AG04449 (cell line): ENCODE measurements at places on chromosomes 5 and 9.

GRCh38 chr5:2357309-2357708, 394.2 kb downstream of the IRX2 start:
- DNase-seq, result no peak

- DNase-seq, result no peak
These were observed 7.7 kb downstream of the RALGDS start for GRCh38 chr9:133113163-133113948.

GRCh38 chr9:108565651-108566378, 290.0 kb downstream of the ACTL7B start:
- DNase-seq, result peak; percentile 45

GRCh38 chr5:79297661-79298060, 61.7 kb downstream of the JMY start:
- no peak for DNase-seq

GRCh38 chr5:138711811-138712210, 41.4 kb upstream of the CTNNA1 start:
- no peak for DNase-seq

DNA sequence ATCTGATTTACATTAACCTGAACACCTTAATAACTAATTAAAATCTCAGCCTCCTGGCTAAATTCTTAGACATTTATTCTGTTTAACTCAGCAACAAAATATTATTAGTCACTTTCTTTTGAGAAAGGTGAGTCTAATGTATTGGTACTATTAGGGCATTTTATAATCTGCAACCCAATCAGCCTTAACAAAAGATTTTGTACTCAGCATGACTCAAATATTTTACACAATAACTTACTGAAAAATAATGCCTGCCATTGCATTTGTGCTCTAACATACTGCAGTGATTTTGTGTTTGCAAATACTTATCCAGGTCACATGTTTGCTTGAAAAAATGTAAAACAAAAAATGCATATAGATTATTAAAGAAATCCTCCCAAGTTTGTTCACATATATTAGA, 1129.9 kb downstream of the TAF11L14 start:
- no peak for DNase-seq

- peak; percentile 79 for DNase-seq
These were observed 94.6 kb upstream of the HMHB1 start for GRCh38 chr5:143717400-143717799.

DNA sequence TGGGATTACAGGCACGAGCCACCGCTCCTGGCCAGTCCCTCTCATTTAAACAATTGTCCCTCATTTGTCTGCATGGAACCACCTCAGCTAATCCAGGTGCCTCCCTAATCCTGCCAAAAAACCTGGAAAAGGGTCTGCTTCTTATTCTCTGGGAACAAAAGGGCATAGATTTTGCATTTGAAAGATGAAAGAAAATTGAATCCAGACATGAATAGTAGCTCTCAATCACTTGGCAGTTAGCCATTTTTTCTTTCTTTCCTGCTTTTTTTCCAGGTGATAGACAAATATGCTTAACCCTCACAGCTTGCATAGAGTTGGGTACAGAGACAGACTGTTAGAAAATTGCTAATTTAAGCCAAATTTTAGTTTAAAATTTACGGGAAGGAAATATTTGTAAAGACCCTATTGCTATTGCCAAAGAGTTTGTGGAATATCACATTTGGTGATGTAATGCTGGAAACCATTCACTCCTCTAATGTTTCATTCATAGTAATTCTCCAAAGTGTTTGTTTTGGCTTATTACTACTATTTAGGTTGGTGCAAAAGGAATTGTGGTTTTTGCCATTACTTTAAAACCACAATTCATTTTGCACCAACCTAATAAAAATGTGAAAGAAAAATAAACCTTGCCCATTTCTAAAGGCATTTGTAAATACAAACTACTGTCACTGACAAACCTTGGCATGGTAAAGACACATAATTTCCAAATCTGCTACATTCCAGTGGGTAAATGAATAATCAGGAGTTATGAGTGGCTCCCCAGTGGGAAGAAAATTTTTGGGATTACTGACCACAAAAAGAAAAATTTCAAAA, 80.5 kb upstream of the JAK2 start:
- DNase-seq, result peak; percentile 80

DNA sequence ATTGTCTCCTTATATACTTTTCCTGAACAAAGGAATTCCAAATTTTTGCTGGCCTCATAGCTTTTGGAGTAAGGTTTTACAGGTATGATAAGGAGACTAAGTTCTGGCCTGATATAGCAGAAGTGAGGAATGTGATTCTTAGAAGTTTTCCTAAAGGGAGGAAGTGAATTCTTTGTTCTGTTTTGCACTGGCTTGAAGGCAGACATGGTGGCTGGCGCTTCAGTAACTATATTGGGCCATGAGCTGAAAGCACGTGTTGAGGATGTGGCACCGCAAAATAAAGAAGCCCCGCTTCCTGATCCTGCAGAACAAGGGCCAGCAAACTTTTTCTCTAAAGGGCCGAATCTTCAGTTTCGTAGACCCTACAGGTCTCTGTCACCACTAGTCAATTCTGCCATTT, 224.2 kb downstream of the SNX18 start:
- no peak for DNase-seq

GRCh38 chr5:19638461-19638860, 349.5 kb downstream of the CDH18 start:
- DNase-seq, result no peak

GRCh38 chr9:80839821-80840675, 849.3 kb downstream of the TLE1 start:
- DNase-seq, result no peak
